Naive thymus-derived CD8-positive, alpha-beta T cell (primary cell): ENCODE measurements at places on chromosomes 6 and 20.

GRCh38 chr6:22926790-22927354 lies 357.5 kb downstream of the HDGFL1 start:
- DNase-seq, result no peak

DNA sequence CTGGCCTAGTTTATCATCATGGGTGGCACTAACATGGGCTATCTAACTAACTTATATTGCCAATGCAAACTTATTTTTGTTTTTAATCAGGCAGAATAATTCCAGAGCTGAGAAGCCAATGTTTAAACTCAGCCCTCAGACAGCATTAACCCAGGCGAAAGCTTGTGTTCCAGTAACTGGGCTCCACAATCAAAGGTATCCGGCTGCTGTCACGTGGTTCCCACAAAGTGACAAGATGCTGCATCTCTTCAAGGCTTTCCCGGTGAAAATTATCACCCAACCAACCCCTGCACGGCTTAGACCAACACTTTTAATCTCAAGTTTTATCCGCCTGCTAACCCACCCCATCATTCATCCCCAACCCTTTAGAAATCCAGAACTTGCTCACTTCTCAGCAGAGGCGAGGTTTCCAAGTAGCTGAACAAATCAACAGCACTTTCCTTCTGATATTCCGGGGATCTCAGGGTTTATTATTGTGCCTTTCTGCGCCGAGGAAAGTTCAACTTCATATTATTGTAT lies 885 bp downstream of the MTCL3 start:
- DNase-seq, result no peak

DNA sequence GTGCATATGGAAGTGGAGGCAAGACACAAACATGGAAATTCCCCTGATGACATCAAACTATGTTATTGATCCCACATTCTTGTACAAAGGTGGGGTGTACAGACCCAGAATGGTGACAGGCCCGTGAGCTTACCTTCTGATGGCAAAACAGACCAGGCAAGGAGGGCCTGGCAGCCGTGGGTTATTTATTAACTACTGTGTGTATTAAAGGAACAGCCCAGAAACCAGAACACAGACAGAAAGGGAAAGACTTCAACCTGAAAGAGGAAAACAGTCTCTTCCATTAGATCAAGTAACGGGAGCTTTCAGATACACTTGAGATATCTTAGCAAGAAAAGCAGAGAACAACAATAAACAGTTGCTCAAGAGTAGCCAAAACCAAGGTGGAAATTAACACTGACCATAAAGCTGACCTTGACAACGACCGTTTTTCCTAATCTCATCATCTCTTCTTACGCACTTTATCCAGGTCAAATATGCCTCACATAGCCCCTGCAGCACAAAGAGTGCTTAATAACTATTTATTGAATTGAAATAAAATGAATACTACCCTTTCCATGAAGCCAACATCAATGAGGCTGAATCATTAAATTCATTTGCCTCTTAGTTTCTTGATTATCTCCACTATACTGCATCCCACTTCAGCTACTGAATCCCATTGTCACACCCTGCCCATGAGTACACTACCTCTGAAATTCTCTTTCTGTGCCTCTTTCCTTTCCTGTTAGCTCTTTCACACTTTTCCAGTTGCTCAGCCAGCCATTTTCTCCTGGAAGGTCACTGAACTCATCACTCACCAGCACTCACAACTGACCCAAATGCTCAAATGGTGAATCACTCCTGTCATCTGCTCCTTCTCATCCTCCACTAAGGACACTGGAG lies 67.4 kb downstream of the MOXD1 start:
- DNase-seq, result no peak

DNA sequence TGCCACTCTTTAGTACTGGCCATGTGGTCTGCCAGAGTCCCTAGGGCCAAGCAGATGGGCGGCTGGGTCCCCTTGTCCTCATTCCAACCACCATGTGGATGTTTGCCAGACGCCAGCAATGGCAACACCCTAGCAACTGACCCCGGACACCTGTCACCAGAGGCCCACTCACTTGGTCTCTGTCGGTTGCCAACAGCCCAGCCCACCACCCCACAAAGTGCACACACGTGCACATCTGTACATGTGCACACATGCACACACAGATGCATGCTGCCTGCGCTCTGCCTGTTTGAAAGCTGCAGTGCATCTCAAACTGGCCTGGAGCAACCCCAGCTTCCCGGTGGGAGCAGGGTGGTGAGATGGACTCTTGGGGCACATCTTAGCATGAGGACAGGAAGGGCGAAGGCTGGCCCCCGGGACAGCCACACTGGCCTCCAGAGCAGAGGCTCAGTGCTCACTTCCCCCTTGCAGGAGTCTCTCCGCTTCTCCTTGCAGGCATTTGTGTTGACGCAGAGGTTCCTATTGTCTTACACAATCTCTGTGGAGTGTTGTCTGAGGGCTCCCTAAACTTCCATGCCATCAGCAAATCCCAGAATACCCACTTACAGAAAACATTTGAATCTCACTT lies 54.0 kb downstream of the PSMG4 start:
- no peak for DNase-seq

- no peak for DNase-seq
These were observed 19.4 kb downstream of the SAMD3 start for GRCh38 chr6:130203370-130203769.

DNA sequence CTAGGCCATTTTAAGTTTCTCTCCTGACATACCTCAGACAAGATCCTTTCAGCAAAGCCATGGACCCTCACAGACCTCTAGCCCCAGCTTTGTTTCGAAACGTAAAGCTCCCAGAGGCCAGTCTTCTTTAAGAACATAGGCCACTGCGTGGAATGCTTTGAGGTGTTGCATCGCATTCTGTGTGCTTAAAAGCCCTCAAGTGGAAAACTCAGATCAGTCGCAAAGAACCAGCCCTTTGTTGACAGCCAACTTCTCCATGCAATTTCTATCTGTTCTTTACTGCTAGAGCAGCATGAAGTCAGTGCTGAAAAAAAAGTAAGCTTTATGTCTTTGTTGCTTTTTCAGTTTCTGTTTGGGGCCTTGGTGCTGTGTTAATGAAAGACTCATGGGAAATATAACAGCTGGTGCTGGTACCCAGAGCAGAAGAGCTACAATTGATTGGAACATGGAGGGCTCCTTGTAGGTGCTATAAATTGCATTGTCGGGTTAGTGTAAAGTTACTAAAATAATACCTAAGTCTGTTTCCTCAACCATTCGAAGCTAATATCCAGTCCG lies 142.6 kb downstream of the MAP3K7 start:
- DNase-seq, result no peak

DNA sequence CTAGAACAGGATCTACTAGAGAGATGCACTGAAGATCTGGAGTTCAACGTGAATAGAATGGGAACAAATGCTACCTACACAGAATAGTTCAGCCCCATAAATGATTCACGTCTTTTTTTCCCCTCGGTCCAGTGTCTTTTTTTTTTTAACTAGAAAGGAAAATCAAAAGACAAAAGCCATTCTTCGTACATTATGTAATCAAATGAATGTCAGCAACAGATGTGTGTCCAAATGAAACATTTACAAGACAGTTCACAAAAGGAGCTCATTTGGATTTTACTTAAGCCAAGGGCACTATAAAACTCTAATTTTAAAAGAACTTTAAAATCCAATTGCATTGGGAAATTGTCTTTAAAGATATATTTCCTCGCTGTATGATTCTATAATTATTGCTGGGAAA lies 42.4 kb downstream of the FAM184A start:
- no peak for DNase-seq

DNA sequence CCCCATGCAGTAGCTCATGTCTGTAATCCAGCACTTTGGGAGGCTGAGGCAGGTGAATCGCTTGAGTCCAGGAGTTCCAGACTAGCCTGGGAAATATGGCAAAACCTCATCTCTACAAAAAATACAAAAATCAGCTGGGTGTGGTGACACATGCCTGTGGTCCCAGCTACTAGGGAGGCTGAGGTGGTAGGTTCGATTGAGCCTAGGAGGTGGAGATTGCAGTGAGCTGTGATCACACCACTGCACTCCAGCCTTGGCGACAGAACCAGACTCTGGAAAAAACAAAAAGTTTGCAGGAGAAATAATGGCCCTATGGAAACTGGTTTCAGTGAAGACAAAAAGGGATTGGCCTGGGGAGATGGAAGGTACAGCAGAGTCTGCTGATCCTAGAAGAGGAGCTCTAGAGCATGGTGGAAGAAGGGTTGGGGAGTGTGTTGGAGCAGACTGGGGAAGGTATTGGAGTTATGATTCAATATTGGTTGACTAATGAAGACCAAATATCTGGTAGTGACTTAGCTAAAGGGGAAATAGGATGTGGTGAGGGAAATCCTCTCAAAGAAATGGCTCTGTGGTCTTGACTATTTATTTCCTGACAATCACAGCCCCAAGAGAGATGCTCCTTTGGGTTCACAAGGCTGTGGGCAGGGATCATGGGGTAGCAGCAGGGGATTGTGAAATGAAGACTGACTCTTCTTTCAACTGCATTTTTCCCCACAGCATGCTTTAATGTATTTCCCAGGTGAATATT lies 281.9 kb downstream of the UTRN start:
- no peak for DNase-seq

GRCh38 chr6:43120101-43120763 lies 44.1 kb downstream of the PTK7 start:
- DNase-seq, result no peak

DNA sequence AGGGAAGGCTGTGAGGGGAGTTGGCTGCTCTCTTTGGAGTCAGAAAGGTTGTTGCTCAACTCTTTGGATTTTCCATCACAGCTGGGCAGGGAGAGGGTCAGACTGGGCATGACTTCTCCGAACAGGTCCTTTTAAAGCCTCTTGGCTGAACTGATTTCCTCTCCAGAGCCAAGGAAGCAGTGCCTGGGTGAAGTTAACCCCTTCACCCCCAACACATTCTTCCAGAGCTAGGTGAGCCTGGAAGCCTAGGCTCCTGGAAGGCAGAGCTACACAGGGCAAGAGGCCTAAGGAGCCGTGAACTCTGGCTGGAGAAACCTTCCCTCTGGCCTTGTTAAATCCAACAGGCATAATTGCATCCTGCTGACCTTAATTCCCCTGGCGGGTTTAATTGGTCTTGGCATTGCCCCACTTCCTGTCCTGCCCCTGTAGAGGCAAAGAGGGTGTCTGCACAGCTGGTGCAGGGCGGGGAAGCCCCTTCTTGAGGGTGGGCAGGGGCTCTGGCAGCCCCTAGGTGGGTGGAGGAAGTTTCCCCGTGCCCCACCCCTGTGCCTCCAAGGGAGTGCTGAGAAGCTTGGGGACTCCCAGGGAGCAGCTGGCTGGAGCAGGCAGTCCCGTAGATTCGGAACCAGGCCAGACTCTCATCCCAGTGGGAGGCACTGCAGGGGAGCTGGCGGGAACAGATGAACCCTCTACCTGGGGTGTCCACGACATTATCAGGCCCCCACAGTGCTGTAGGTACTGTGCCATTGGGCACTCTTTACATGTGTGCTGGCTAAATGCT lies 3.6 kb upstream of the MYLK2 start:
- no peak for DNase-seq

DNA sequence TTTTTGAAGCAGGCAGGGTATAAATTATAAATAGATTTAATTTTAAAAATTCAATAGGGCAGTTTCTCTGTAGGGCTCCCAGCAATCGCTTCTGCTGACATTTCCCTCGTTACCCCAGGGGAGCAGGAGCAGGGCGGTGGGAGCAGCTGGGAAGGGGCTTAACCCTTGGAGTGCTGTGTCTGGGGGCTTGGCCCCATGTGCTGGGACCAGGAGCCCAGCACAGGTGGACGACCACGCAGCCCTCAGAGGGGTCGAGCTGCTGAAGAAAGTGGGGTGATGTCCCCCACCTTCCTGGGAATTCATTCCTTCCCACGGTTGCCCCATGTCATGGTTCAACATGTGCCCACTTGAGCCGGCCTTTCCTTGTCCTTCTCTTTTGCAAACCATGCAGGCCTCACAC lies 67.5 kb upstream of the STX16 start:
- DNase-seq, result no peak

- no peak for DNase-seq
These were observed 288.0 kb downstream of the PHACTR1 start for GRCh38 chr6:13004601-13005000.

DNA sequence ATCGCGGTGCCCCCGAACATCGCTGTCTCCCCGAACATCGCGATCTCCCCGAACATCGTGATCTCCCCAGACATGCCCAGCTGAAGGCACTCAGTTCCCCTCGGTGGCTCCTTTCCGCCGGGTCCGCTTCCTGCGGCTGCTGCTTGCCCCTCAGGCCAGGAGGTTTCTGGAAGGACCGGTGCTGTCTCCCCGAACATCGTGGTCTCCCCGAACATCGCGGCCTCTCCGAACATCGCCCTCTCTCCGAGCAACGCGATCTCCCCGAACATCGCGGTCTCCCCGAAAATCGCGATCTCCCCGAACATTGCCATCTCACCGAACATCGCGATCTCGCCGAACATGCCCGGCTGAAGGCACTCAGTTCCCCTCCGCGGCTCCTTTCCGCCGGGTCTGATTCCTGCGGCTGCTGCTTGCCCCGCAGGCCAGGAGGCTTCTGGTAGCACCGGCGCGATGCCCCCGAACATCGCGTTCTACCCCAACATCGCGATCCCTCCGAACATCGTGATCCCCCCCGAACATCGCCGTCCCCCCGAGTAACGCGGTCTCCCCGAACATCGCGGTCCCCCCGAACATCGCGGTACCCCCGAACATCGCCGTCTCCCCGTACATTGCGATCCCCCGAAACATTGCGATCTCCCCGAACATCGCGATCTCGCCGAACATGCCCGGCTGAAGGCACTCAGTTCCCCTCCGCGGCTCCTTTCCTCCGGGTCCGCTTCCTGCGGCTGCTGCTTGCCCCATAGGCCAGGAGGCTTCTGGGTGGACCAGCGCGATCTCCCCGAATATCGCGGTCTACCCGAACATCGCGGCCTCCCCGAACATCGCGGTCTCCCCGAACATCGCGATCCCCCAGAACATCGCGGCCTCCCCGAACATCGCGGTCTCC lies 808 bp downstream of the ULBP1 start:
- no peak for DNase-seq

GRCh38 chr6:153125032-153125431 lies 6.0 kb downstream of the RGS17 start:
- no peak for DNase-seq

- no peak for DNase-seq
These were observed 119.5 kb upstream of the CD93 start for GRCh38 chr20:23205611-23206041.

DNA sequence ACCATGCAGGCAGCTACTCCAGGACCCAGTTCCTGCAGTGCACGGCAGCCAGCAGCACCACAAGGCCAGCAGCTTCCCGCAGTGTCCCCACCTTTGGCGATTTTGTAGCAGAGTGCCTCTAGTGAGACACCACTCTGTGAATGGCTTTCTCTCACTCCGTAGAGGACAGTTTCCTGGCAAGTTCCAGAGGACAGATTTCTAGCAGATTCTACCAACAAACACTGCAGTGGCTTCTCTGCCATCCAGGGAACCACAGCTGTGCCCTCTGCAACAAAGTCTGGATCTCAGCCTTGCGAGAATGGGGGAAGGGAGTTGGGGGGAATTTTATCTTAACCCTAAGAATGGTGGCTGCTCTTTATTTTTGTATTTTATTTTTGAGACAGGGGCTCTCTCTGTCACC lies 28.7 kb downstream of the SNHG17 start:
- no peak for DNase-seq

GRCh38 chr6:150806790-150807189 lies 58.7 kb upstream of the MTHFD1L start:
- no peak for DNase-seq
